ENCODE measurements at places on chromosomes 12 and 14.

GRCh38 chr12:52768479-52769200, 8.5 kb downstream of the KRT76 start:
- no peak for DNase-seq

DNA sequence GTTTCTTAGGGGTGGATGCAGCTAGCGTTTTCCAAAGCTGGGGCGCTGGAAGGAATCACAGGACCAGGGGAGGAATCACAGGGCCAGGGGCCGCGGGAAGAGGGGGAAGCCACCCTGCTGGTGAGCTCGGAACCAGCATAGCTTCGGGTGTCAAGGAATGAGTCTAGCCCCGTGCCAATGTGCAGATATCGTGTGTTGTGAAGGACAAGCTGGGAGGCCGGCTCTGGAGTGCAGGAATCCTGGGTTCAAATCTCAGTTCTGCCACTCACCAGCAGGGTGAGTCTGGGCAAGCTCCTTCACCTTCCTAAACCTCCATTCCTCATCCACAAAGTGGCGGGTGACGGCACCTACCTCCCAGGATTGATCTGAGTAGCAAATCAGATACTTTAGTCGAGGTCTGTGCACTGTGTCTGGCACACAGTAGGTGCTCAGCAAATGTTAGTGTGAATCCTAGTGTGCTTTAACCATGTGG, 53.6 kb upstream of the RIN3 start:
- no peak for DNase-seq

DNA sequence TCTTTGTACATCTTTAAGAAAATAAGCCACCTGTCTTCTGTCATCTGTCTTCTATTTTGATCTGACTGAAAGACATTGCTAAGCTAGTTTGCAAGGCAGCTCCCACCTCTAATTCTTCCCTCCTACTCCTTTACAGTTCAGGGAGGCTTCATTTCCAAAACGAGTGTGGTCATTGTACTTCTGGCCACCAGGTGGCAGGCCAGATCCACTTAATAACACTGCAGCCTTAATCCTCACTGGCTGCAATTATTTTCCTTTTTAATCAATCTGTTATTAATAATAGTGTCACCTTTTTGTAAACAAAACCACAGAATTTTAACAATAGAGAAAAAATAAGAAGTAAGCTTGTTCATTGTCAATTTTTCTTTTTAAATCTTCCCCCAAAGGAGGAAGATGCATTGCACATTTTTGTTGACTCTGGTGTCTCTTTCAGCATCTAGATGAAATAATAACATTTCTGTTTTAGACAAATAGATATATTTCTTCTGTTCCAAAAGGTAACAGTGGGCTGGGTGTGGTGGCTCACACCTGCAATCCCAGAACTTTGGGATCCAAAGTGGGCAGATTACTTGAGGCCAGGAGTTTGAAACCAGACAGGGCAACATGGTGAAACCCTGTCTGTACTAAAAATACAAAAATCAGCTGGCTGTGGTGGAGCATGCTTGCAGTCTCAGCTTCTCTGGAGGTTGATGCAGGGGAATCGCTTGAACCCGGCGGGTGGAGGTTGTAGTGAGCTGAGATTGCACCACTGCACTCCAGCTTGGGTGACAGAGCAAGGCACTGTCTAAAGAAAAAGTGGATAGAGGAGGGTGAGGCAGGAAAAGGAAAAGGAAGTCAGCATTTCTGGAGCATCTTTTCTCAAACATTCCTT, 23.3 kb downstream of the GABARAPL1 start:
- no peak for DNase-seq

- no peak for DNase-seq
These were observed 57.7 kb upstream of the DLK1 start for GRCh38 chr14:100669011-100669412.

- no peak for DNase-seq
These were observed 2.9 kb downstream of the KRT79 start for GRCh38 chr12:52831251-52831650.

- no peak for DNase-seq
These were observed 439.9 kb downstream of the EGLN3 start for GRCh38 chr14:33510991-33511390.

DNA sequence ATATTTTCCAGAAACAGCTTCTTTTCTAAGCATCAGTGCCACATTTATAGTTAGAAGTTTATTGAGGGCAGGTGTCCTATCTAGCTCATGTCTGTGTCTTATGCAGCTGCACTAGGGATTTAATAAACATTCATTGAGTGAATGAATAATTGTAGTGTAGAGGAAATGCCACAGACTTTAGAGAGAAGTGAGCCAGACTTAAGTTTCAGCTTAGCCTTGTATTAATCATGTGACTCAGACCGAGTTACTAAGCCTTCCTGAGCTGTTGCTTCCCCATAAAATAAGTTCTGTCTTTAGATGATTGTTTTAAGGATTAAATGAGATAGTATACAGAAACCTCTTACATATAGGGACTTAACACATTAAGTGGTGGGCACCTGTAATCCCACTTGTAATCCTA, 236.1 kb upstream of the DDHD1 start:
- no peak for DNase-seq

DNA sequence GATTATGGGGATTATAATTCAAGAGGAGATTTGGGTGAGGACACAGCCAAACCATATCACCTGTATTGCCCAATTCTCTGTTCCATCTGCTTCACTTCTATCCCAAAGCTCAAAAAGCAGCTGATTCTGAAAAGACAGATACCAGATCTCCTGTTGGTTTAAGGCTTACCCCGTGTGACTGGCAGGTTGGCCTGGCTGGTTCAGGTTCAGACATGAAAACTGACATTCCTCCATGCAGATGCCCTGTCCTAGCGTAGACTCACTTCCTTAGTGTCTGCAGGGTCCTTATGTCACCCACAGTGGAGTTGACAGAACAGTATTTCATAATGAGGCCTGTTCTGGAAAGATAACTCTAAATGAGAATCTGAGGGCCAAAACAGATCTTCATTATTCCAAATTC, 61.1 kb upstream of the FLRT2 start:
- no peak for DNase-seq

DNA sequence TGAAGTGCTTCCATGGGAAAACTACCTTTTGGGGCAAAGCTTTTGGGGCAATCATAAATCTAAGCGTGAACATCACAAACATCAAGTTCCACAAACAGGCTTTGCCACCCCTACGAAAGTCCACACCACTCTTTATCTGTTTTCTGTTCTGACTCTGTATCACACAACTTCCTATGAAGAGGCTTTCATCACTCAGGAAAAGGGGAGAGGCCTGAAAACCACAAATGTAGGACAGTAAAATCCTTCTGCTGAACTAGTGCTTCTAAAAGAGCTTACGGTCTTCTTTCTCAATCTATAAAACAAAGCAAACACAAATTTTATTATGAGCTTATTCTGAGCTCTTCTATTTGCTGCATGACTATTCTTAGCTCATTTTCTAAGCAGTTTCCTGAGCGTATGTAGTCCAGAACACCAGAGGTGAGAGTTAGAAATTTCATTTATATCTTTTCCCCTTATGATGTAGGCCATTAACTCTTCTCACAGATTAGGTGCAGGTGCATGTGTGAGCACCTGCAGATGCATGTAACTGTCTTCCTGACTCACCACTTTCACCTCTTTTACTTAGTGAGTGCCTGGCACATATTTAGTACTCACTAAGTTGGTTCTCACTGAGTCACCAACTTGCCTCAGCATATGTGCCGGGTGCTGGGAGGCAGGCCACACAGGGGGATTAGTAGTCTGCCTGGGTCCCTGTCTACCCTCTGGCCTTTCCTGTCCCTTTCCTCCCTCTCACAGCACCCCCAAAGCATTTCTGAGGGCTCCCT, 32.9 kb upstream of the SYCP3 start:
- DNase-seq, result no peak

DNA sequence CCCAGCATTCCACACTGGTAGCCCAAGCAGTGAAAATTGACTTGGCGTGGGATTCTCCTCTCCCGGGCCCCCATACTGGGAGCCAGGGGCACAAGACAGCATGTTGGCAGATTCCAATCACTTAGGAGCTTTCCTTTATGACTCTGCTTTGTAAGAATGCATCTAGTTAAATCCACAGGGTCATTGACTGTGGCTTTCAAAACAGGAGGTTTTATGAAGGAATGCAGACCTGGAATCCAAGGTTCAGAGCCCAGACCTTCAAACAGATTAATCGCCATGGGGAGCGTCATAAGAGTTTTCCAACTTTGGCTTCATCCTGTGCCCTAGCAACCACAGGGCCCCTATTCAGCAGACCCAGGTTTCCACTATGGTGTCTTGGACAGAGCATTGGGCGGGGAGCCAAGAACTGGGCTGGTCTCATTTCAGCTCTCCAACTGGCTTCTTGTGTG, 76.4 kb upstream of the RMST start:
- no peak for DNase-seq

DNA sequence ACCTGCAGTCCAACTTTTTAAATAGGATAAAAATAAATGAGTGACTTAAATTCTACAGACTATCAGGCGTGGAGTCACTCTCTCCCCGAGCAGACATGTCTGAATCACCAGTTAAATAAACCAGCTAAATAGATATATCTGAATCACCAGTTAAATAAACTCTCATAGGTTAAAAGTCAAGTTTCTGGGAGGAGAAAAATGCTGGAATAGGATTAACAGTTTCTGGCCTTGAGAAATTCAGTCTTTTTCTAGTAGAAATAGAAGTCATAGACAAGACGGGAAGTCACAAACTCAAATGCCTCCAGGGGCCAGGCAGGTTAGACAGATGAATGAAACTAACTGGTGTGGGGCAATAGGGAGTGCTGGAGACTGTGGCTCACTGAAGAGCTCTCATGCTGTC, 258.6 kb upstream of the TMEM132C start:
- no peak for DNase-seq

DNA sequence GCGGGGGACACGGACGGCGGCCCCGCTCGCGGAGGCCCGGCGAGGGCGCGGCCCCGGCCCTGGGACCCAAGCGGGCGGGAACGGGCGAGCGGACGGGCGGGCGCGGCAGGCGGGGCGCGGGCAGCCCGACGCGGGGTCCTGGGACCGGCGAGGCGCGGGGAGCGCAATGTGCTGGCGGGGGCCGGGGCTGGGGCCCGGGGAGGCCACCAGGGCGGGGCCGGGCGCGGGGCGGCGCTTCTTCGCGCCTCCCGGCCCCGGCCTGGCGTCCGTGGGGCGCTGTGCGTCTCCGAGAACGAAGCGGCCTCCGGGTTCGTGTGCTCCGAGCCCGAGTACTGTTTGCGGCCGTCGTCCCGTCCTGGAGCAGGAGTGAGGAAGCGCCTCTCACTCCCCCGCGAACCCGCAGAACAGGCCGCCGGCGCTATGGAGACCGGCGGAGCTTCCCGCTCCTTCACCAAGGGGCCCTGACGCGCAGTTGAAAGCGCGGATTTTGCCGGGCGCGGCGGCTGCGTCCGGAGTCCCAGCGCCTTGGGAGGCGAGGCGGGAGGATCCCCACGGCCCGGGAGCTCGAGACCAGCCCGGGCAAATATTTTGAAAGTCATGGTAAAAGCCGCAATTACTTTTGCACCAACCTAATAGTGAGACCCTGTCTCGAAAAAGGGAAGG, 420 bp upstream of the ANKLE2 start:
- no peak for DNase-seq

- no peak for DNase-seq
These were observed 67.1 kb upstream of the SRSF5 start for GRCh38 chr14:69699748-69700303.

- no peak for DNase-seq
These were observed 9.6 kb downstream of the ARHGDIB start for GRCh38 chr12:14951851-14952250.

DNA sequence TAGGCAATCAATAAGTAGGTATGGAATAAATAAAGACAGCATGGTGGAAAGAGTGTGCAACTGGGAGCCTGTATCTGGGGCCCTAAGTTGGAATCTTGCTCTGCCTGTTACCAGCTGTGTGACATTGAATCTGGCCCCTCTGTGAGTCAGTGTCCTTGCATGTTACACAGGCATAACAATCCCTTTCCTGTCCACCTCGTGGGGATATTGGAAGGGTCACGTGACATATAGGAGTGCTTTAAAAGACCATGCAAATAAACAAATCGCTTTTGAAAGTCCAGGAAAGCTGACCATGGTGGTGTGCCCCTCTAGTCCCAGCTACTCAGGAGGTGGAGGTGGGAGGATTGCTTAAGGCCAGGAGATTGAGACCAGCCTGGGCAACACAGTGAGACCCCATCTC, 51.1 kb upstream of the VRK1 start:
- no peak for DNase-seq

DNA sequence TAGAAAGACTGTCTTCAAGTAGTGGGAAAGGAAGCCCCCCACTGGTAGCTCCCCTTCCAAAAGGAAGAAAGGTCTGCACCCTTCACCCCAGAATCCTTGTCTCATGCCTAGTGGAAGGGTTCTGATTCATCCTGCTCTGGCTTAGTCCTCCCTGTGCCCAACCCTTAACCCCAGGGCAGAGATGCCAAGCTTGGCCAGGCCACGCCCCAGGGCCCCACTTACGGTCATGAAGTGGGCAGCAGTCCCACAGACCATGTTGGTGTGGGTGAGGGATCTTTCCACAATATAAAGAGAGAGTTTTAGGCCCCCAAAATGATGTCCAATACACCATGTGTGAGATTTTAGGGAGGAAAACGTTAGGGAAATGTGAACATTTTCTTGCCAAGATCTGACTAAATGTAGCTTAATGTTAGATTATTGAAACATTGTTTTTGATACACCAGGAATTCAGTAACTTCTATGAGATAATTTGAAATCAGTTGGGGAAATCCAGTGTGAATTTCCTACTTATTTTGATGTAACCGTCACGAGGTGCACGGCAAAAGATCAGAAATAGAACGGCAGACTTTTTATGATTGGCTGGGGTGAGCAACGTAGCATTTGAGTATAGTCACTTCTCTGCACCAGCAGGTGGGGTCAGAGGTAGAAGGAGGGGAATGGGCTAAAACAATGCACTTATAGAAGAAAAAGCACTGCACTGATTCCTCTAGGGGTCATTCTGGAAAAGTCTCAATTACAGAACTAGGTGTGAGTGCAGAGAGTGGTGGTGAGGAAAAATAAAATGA, 8.2 kb upstream of the SSPN start:
- DNase-seq, result no peak
